ENCODE measurements at places on chromosomes 12 and 14.

GRCh38 chr14:100564512-100564911 lies 22.7 kb downstream of the BEGAIN start:
- no peak for DNase-seq

DNA sequence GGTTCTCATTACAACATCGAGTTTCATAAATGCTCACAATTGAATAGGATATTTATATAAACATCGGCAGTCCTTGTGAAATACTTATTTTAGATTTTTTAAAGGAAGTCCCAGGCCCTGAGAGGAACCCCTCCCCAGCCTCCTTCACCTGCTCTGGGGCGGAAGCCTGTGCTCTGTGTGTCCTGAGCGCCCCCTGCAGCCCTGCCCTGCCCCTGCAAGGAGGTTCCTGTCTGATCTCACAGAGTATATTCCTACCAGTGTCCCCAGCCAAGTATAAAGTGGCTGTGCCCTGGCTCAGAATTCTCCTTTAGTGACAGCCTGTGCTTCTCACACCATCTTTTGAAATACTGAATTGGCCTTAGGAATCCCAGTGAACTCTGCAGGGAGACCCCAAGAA lies 659.5 kb downstream of the TMEM121 start:
- no peak for DNase-seq

DNA sequence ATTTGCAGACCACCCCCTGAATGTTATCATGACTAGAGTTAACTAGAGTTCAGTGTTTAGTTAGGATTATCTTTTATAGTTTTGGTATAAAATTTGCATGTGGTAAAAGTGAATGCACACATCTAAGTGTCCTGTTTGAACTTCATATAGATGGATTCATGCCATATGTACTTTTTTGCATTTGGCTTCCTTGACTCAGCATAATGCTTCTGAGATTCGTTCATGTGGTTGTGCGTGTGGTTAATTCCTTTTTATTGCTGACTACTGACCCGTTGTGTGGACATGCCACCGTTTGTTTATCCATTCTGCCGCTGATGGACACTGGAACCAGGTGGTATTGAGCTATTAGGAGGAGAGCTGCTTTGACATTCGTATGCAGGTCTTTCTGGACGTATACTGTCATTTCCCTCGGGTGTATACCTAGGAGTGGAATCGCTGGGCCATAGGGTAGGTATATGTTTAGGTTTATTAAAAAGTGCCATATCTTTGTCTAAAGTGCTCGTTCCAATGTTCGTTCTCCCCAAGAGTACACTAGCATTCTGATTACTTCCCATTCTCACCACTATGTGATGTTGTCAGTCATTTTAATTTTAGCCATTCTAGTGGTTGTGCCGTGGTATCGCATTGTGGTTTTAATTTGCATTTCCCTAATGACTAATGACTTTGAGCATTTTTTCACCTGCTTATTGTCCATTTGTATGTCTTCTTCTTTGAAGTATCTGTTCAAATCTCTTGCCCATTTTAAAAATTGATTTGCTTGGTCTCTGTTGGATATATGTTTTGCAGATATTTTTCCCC lies 37.7 kb downstream of the RIN3 start:
- no peak for DNase-seq

DNA sequence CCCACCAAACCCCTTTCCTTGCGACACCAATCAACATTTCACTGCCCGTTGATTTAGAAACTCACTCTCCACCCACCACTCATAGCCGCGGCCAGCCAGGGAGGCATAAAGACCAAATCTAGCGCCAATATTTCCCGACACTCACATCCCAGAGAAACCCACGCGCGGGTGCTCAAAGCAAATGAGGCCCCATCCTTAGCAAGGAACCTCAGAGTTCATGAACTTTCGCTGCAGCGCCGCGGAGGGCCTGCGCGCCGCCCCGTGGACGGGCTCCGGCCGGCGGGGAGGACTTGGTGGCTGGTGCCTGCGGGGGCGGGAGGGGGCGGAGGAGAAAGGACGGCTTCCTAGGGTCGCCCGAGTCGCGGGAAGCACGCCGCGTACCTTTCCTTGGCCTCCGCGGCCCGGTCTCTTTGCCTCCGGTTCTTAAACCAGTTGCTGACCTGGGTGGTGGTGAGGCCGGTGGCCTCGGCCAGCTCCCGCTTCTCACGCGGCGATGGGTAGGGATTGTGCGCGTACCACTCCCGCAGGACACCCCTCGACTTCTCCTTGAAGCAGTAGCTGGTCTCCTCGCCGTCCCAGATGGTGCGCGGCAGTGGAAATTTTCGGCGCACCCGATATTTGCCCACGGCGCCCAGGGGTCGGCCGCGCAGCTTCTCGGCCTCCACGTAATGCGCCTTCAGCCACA lies 886 bp downstream of the SIX1 start:
- peak; percentile 64 for DNase-seq

GRCh38 chr12:49626169-49626835 lies 2.9 kb downstream of the PRPF40B start:
- DNase-seq: no peak
